ENCODE measurements at places on chromosomes 3 and 15.

GRCh38 chr3:65810302-65810701, 228.4 kb downstream of the MAGI1 start:
- no peak for DNase-seq

DNA sequence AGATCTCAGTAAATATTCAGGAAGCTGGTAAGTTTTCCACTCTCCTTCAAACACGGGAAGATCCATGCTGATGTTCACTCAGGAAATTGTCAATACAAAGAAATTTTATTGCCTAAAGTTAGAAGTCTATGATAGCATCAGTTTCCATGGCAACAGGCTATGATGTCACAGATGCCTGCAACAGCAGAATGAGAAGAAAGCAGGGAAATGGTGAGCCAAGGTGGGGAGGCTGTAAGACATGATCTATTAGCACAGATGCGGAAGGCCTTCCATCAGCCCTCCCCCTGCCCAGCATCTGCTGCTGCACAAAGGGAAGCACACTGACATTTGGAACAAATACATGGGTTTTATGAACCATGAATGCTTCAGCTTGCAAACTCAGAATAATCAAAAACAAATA, 28.6 kb downstream of the EPHB1 start:
- no peak for DNase-seq

- DNase-seq = no peak
Measured at GRCh38 chr15:88323468-88323867, 66.9 kb upstream of the NTRK3 start.

DNA sequence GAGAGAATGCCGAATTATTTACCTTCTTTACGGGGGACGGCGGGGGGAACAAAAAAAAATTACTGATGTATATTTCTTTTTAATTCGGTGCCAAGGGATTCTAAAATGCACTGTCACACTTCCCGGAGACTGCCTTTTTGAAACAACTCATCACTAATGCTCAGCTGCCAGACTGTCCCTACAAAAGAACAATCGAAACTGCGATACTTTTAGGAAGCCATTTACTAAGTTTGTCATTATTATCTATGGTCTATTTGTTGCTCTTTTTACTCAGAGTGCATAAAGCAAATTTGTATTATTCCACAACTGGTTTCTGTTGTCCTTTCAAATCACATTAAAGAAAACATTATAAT, 60.8 kb downstream of the TM4SF4 start:
- no peak for DNase-seq

DNA sequence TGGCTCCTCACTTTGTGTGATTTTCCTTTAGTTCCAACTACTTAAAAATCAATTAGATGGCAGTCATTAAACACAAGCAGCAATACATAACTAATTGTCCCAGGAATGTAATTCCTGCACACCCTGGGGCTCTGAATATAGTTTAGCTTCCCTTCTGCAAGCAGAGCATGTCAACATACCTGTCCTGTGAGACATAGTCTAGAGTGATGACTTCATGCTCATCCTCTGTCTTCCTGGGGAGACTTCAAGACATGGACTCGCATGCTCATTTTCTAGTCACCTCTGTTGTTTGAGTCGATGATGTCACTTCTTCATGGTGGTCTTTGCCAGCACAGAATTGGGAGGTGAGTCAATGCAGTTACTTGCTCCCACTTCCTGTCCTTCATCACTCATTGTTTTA, 15.7 kb downstream of the C3orf52 start:
- peak; percentile 88 for DNase-seq

- no peak for DNase-seq
Measured at GRCh38 chr3:180854887-180855286, 57.6 kb upstream of the FXR1 start.

GRCh38 chr3:109117939-109118338, at the start of gene MORC1:
Gene MORC1, minus strand, starts transcription at chr3:109118134. Its CDS starts 75 bp downstream, at chr3:109118059.
- no peak for DNase-seq

DNA sequence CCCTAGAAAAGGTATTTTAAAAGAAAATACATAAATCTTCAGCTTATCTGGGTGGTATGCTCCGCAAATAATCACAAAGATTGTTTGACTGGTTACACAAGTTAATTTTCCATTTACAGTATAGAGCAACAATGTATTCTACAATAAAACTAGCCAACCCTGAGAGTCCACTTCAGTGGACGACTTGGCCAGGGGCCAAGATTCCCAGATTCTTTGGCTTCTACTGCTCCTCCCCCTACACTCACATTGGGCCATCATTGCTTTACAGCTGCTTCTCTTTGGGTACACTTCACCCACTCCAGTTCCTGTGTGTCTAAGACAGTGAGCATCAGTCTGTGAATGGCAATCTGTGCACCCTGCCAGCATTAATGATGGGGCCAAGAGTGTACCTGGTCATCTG, 17.2 kb upstream of the PRICKLE2 start:
- DNase-seq = no peak

GRCh38 chr15:99703603-99704443, 29.4 kb downstream of the LYSMD4 start:
- DNase-seq = peak; percentile 75

- no peak for DNase-seq
Measured at GRCh38 chr3:38627956-38628355, 21.5 kb downstream of the SCN5A start.

Measured in HS-5 (cell line).